T-helper 17 cell (primary cell): ENCODE measurements at places on chromosomes 2 and 18.

- no peak for DNase-seq
These were observed 131.6 kb downstream of the SCG2 start for GRCh38 chr2:223470602-223471001.

GRCh38 chr2:176025932-176026331, 23.9 kb upstream of the LNPK start:
- DNase-seq: no peak

DNA sequence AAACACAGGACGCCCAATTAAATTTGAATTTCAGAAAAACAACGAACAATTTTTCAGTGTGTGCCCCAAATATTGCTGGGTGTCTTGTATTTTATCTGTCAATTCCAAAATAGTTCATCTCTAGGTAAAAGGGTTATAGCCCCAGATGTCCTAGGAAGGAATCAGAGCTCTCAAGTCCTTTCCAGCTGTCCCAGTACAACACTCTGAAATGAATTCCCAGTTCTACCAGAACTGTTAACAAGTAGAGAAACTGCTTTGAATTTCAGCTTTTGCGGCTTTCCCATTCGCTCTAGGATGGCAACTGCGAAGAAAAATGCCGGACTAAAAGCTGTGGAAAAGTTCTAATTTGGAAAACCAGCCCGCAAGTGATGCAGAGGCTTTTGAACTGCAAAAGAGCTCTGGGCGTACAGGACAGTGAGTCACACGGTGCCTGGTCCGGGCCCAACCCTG, 497 bp upstream of the GIGYF2 start:
- no peak for DNase-seq

DNA sequence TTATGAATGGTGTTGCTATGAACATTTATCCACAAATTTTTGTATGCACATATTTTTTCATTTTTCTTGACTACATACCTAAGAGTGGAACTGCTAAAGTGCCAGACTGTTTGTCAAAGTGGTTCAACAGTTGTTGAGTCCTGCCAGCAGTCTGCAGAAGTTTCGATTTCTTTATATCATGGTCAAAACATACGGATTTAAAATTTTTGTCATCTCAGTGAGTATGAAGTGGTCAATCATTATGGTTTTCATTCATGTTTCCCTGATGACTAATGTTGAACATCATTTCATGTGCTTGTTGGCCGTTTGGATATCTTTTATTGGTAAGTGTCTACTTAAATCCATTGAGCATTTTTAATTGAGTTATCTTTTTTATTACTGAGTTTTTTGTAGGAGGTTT, 39.2 kb downstream of the CCDC138 start:
- no peak for DNase-seq

DNA sequence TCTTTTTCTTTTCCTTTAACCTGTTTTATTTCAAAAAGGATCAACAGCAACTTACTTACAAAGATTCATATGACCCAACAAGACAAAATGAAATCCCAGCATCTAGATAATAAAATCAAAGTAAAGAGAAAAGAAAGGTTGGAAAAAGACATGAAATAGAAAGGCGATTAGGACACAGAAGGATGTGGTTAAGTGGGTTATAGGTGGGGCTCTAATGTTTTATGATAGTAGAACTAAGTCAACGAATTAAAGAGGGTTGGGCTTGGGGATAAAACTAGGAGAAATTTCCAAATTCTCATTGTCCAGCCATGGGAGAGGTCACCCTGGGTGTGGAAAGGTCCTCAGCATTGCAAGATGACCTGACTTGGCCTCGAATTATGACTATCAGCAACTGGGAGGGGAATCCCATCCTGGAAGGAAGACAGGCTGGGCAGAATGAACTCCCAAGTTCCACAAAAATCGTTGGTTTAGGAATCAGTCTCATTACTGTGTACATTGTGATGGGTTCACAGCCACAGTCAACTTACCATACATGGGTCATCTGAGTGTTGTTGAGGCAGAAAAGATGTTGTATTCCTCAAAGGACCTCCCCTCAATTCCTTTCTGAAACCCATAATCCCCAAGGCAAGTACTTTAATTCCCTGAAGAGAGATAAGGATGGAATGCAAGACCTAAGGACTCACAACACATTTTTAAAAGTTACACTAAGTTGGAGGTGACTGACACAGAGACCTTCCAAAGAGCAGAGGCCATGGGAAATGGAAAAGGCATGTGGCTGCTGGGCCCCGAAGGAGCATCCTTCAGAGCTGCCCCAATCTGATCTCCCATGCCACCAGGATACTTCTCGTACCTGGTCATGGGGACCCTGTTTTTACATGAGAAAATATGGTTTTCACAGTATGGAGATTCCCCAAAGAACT, 167.6 kb downstream of the UXS1 start:
- DNase-seq: no peak

DNA sequence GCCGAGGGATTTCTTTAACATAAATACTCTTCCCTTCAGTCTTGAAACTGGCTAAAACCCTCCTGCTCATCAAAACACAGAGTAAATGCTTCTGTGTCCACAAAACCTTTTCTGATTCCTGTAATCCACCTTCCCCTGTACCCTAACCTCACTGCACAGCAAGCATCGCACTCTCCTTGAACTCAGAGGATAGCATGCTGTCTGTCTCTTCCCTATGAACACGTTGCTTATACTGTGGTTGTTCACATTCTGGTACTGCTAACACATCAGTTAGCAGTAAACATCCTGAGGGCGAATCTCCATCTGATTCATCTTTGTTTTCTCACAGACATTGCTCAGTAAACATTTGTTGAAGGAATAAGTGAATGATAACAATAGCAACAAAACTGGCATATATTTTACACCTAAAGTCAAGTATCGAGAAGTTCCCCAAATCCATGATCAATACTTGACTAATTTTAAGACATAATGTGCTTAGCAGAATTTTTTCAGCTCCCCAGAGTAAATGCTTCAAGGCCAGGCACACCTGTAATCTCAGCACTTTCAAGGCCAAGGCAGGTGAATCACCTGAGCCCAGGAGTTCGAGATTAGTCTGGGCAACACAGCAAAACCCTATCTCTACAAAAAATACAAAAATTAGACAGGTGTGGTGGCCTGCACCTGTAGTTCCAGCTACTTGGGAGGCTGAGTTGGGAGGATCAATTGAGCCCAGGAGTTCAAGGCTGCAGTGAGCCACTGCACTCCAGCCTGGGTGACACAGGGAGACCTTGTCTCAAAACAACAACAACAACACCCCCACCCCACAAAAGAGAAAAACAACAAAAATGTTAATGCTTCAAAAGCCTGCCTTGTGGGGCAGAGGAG, 45.6 kb upstream of the LPIN2 start:
- DNase-seq: no peak

- no peak for DNase-seq
These were observed 641 bp downstream of the MAPRE3 start for GRCh38 chr2:26970928-26971627.

DNA sequence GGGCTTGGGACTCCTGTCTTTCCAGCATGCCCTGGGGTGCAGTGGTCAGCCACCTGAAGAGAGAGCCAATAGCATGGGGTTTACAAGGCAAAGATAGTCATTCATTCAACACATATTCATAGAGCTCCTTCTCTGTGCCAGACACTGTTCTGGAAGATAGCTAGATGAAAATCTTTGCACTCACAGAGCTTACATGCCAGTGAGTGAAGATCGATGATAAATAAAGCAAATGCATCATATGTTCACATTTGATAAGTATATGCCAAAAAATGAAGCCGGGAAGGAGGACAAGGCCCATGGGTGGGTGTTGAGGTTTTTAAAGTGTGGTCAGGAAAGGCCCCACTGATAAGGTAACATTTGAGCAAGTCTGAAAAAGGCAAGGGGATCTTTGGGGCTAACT, 130.8 kb upstream of the CDCA7 start:
- DNase-seq: no peak

DNA sequence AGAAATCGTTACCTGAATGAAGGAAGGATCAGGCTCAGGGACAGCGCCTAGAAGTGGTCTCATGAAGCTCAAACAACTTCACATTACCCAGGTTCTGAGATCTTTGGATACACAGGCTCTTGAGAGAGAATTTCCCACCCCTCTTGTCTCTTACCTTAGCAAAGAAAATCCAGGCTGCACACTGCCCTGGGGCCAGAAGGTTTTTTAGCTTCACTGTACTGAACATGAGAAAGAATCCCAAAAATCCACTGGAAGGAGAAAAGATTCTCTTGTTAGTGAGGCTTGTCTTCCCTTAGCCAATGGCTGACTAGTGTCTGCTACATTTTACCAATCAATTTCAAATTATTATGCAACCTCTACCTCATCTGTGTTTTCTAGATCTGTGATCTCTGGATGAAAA, 101.0 kb upstream of the RIOK3 start:
- DNase-seq: no peak

DNA sequence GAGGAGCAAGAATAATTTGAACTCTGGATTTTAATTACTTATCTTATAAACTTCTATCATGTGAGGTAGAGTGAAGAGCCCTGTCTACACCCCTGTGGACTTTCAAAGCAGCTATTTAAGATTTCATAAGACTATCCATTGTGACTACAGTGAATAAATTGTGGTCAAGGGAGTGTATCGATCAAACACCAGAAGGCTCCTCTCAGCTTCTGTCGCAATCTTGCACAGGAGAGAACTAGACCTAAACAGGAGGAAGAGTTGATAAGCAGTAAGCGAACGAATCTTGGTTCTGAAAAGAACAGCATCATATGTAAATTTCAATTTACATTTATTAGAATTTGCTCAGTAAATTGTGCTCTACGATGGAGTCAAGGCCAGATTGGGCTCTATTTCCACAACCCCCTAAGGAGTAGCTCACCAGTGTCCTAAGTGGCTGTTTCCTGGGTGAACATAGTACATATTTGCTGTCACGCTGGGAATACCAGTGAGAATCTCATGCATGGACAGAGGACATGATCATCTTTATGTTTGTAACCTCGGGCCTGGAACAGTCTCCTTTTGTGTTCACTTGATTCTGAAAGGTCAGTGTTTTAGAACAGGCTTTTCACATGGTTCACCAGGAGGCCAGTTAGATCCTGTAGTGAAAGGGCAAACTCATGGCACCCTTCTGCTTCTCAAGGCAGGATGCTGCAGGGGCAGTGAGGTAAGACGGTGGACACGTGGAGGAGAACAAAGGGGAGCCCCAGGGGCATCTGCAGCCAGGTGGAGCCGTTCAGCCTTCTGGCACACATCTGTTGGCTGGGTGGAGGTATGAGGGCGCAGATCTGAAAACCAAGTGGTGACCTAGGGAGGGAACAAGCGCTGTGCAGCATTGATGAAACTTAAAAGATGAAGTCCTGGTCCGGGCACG, 33.3 kb downstream of the NPAS2 start:
- no peak for DNase-seq

DNA sequence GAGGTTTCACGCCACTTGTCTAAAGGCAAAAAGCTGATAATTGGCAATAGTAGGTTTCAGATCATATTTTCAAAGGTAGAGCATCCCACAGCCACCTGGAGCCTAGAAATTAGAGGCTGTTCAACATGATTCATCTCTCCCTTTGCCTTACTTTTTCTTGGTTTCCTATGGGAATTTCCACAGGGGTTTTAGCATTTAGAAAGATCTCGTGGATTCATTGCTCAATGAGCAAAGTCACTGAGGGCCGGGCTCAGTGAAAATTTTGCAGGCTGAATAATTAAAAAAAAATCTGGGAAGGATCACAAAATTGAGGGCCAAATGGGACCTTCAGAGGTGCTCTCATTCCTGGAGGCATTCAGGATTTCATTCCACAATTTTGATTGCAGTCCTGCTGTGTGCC, 137.1 kb downstream of the VAPA start:
- DNase-seq: no peak

GRCh38 chr18:3983351-3983969, 471.6 kb downstream of the DLGAP1 start:
- DNase-seq: no peak

DNA sequence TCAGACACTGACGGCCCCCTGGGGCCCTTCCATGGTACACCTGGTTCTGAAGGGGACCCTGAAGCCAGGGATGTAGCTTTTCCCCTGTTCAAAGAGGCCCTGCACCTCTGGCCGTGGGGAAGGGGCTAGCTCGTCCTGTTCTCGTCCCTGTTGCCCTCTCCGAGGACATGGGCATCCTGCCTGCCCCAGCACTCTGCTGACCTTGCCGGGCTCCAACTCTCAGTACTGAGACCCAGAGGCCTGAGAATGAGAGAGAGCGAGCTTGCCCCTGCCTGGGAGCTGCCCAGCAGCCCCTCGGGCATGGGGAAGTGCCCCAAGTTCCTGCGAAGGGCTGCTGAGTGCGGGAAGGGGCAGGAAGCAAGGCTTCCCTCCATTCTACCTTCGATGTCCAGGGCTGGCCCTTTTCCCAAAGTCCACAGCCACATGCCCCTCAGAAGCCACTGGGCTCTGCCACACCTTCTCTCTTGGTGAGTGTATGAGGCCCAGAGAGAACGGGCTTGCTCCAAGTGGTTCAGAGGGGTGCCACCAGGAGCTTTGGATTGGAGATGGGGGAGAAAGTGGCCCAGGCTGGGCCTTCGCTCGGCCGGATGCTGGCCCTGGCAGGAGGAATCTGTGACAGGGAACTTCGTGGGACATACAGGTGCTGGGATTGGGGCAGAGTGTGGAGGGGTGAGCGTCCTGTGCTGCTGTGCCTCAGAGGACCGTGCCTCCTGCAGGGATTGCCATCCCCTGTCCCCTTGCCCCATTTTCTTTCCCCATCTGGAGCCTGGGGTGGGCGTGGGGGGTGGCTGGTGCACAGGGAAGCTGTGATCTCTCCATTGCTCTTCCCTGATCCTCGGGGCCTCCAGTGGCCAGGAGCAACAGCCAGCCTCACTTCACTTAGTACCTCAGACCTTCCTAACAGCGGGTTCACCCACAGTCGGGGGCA, 50.8 kb downstream of the KCNIP3 start:
- DNase-seq: no peak

- no peak for DNase-seq
These were observed 933.9 kb downstream of the TRIB2 start for GRCh38 chr2:13650586-13651180.

- DNase-seq: no peak
These were observed 149.8 kb downstream of the ACTR3 start for GRCh38 chr2:114039677-114040076.

DNA sequence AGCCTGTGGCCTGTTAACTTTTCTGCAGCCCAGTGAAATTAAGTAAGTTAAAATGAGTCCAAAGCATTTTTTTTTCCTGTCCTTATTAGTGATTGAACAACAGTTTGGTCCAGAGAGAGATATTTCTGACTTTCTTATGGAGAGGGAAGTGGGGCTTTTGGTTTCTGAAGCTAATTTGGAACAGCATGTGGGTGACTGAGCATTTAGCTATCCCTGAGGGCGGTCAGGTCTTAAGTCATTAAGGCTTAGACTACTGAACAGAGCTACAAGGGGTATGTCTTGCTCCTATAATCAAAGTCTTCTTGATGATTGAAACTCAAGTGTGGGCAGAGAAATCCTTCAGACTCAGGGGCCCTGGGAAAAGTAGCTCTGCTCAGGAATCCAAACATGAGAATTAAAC, 14.0 kb downstream of the ARHGAP25 start:
- DNase-seq: no peak

DNA sequence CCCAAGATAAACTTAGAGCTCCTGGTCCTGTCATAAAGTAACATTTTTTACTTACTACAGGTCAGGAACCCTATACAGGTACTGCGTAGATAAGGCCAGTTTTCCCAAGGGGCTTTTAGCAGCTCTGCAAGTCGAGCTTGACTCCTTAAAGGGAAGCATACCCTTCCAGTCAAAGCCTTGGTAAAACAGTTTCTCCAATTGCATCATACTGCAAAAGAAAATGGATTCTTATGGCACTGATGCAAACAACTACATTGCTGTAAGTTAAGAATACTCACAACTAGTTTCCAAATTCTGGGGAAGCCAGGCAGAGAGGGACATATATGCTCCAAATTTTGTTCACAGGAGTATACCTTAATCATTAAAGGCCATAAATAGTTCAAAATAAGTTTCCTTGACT, 31.0 kb downstream of the MYO3B start:
- no peak for DNase-seq

GRCh38 chr2:240464514-240465241, 29.2 kb downstream of the GPC1 start:
- no peak for DNase-seq
